ENCODE measurements at places on chromosomes 6 and 20.

- no peak for DNase-seq
These were observed 93.2 kb upstream of the MAN1A1 start for GRCh38 chr6:119442776-119443184.

GRCh38 chr20:9397928-9398327 lies 116.5 kb upstream of the LAMP5 start:
- no peak for DNase-seq

GRCh38 chr20:3720626-3721025 lies 8.2 kb upstream of the SIGLEC1 start:
- DNase-seq, result no peak

- DNase-seq, result no peak
These were observed 228.8 kb downstream of the TTLL2 start for GRCh38 chr6:167553736-167554119.

DNA sequence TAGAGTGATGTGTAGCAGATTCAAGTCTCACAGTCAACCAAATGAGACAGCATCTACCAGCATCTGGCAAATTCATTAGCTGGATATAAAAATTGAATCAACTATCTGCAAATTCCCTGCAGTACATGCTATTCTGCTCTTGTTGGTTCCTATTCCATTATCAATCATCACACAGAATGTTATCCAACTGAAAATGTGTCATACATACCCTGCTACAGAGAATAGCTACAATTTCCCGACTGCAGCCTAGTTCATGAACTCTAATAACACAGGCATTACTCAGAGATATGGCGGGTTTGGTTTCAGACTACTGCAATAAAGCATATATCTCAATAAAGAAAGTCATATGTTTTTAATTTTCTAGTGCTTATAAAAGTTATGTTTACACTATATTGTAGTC lies 78.4 kb downstream of the AHI1 start:
- DNase-seq, result no peak
